Cerebellum (tissue), 4 donors: ENCODE measurements at places on chromosomes 3 and 15. TPM values are rescaled to one million over a fixed set of nuclear protein-coding genes. Genes with fewer than 3 reads are reported as not detected.

- DNase-seq = peak; percentile 51
Observed at GRCh38 chr15:93036951-93037819, 51.8 kb downstream of the RGMA start.

DNA sequence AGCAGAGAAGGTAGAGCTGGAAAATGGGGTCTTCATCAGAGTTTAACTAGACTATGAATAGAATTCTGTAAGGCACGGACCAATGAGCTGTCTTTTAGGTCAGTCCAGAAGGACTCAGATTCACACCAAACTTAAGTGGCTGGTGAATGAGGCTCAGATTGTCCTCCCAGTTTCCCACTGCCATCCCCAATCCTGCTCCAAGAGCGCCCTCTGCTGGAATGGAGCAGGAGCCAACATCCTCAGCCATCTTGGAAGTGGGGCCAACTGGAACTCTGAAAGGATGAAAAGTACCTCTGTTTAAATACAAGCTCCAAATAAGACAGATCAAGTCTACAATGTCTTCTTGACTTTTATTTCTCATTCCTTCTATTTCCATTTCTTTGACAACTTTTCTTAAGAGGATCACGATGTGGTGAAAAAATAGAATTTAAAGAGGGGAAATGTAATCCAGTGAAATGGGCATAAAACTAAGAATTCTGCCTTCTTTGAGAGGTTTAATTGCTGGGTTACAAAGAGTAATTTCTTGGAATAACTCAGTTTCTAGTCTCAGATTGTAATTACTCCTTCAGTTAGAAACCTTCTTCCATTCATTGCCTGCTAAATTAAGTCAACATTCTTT is 217.1 kb upstream of the TPRG1 start:
- DNase-seq = peak; percentile 80

- no peak for DNase-seq
Observed at GRCh38 chr3:10911350-10912002, 81.1 kb upstream of the SLC6A1 start.

DNA sequence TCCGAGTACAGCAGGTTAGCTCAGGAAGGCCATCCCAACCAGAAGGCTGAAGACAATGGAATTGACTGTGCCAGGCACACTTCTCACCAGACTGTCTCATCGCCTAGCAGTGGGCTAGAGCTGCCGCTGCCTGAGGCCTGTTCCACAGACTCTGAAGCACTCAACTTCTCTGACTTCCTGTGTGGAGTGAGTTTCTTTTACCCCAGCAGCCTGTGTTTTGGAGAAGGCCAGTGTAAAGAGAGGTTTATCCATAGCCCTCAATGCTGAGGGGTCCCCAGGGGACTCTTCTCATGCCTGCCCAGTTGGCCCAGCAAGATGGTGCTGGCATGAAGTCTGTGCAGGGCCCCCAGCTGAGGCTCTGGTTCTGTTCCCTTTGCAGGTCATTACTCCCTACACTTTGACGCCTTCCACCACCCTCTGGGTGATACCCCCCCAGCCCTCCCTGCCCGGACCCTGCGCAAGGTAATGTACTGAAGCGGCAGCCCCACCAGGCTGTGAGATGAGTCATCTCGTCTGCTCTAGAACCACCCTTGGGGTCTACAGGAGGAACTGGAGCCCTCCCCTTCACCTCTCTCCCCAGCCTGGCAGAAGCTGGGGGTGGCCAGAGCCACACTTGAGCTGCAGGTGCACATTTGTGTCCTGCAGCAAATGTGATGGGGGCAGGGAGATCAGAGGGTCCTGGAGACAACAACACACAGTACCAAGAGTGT is 5.2 kb upstream of the MANF start:
- DNase-seq = no peak

DNA sequence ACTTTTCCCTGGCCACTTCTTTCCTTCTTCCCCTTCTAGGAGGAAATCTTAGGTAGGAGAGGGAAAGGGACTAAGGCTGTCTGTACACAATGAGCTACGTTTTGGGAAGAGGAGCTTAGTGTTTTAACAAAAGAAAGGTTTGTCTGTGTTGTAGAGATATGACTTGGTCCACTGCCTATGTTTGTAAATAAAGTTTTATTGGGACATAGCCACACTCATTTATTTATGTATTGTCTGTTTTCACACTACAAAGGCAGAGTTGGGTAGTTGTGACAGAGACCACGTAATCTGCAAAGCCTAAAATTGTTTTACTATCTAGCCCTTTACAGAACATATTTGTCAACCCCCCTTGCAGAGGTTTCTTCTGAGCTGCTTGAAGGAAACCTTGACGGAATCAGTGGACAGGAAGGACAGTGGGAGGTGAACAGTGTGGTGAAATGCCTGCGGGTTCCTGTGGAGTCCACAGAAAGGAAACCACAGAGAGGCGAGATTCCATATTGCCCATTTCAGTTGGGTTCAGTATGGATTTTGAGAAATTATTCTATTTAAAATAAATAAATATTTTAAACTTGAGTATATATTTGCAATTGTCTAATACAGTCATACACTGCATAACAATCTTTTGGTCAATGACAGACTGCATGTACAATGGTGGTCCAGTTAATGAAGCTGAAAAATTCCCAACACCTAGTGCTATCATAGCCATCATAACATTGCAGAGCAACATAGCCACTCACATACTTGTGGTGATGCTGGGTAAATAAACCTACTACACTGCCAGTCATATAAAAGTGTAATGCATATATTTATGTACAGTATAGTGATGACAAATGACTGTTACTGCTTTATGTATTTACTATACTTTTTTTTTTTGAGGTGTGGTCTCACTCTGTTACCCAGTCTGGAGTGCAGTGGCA is 157.9 kb upstream of the NUDT16 start:
- no peak for DNase-seq

GRCh38 chr15:54082836-54083492 is 104.7 kb downstream of the UNC13C start:
- DNase-seq = no peak

- no peak for DNase-seq
Observed at GRCh38 chr3:187770224-187770623, 25.0 kb upstream of the BCL6 start.

The ACAN gene
- 0.45 TPM for total RNA-seq

The SPINK8 gene
- total RNA-seq = not detected

The ADCY5 gene
- 23.5 TPM for total RNA-seq
